Right renal cortex interstitium (tissue), 3 donors: ENCODE measurements at places on chromosomes 5 and 9. TPM values are rescaled to one million over a fixed set of nuclear protein-coding genes. Genes with fewer than 3 reads are reported as not detected.

DNA sequence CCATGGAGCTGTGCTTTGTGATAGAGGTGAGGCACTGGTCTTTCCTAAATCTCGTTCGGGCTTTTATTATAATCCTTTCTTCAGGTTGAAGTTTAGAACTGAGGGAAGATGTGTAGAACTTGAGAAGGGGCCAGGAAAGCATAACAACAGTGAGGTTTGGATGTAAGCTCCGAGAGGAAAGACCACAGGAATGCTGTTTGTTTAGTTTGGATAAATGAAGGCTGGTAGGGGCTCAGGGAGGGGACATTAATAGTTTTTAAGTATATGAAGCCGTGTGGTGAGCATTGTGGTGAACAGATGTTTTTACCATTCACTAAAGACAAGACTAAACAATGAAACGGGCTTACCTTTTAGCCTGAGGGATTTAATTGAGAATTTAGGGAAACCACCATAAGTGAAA, 130.8 kb downstream of the ARHGAP26 start:
- DNase-seq, result no peak

- no peak for DNase-seq
Measured at GRCh38 chr5:84725946-84726570, 341.4 kb upstream of the EDIL3 start.

GRCh38 chr5:32100230-32100629, 73.9 kb downstream of the GOLPH3 start:
- DNase-seq, result no peak

- DNase-seq, result no peak
Measured at GRCh38 chr9:34652602-34653000, 616 bp downstream of the IL11RA start.

DNA sequence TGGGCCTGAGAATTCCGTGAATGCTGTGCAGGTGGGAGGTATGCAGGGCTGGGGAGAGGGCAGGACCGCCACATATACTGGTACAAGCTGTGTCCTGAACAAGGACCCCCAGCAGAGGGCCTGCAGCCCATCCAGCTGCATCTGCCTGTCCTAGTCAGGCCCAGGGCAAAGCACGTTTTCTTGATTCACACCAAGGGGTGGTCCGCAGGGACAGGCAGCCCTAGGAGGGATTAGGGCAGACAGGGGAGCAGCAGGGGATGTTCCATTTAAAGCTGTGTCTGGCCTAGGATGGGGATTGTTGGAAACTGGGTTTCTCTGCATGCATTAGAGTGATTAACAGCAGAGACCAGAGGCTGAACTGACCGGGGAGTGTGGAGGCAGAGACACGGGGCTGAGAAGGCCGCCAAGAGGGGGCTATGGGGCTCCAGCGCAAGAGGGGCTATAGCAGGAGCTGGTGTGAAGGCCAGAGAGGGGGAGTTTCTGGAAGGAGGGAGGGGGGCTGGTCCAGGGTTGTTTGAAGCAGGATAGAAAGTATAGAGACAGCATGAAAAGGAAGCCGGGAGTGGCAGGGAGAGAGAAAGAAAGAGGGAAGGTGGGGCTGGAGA, 2.7 kb downstream of the GRM6 start:
- DNase-seq, result no peak

DNA sequence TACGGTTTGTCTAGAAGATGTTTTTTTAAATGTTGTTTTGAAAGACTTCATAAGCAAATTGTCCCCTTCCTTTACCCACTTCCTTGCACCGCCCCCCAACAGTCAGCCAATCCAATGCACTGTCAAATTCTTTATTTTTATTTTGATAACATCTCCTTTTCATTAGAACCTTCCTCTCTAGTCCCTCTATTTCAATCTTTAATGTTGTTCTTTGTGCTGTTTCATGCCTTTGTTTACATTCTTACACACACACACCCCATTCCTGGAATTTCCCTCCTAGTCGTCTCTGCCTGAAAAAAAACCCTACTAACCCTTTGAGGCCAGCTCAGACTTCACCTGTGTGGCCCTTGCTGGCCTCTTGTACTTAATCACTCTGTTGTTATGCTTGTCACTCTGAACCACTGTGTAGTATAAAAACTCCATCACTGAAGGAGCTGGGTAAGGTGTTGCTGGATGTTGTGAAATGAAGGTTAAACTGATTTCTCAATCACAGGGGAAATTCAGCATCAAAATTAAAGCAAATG, 133.4 kb downstream of the UGCG start:
- DNase-seq, result no peak

- no peak for DNase-seq
Measured at GRCh38 chr5:50740832-50741231, 74.4 kb downstream of the PARP8 start.

- DNase-seq, result no peak
Measured at GRCh38 chr9:90201766-90202165, 440.9 kb downstream of the DIRAS2 start.

DNA sequence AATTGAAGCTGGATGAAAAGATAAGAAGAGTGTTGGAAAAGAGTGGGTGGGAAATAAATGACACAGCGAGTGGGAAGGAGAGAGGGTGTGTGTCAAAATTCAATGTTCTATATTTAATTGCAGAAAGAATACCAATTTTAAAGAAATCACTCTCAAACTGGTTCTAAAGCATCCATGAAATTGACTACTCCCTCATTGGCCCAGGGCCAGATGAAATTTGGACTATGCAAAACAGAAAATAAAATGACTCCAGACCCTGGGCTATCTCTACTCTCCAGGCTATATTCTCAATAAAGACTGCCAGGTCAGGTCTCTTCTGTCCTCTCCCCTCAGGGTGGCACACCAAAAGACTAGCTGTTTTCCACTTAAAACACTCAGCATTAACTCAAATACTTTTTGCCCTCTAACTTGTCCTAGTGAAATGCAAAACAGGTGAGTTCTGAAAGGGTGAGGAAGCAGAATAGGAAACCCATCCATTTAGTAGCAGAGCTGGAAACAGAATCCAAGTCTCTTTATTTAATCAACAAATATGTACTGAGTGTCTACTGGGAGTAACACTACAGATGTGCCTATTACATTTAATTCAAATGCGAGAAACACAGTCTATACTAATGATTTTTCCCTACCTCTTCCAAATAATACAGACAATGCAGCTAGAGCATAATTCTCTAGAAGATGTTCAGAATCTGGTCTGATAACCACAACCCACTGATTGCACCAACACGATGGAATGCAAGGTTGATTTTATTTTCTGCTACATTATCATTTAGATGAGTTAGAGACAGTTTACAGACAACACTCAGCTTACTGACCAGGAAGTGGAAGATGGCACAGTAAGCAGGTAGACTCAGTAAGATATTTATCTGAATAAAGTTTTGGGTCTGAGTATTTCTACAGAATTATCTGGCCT, 42.1 kb downstream of the EFCAB9 start:
- no peak for DNase-seq

DNA sequence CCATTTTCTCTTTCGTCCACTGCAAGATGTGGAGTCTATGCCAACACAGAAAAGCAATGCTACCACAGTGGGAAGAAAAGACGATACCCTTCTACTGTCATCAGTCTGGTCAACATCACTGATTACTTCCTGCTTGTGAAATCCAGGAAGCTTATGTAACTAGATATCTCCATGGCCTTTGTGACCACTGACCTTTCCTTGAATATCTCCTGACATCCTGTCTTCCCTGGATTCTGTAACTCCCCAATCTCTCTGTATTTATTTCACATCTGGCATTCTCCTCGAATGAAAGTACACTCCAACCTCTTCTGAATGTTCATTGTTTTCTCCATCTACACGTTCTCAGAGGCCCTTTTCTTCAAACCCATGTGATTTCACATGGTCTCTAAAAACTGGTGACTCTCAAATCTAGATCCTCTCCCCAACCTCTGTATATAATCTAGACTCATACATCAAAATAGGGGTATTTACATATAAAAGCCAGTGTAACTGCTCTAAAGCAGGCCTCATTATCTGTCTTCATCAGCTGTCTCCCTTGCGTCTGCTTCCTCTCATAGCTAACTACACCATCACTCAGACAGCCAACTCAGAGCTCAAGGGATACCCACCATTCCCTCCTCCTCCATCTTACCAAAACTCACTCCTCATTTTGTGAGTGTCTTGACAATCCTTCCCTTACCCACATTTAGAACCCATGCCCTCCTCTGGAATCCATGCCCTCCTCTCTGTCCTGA, 156.8 kb downstream of the SEMA5A start:
- no peak for DNase-seq

GRCh38 chr5:103033696-103034095, 86.2 kb downstream of the GIN1 start:
- no peak for DNase-seq

DNA sequence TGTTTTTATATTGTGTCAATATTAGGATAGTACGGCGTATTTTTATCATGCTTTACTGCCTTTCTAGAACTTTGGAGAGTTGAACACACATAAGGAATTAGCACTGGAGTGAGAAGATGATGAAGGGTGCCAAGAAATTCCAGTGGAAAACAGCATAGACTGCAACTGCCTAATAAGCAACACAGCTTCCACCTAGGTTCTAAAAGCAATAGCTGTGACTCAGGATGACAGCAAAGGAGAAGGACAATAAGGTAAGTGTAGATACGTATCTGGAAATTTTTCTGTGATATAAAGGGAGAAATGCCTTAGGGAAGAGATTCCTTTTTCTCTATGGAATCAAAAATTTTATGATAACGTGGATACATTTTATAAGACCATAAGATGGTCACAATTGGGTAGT, 7.4 kb downstream of the PTPRD start:
- no peak for DNase-seq

GRCh38 chr5:81761270-81761669, 10.4 kb upstream of the SSBP2 start:
- no peak for DNase-seq

GRCh38 chr5:117568126-117568525, 993.5 kb upstream of the SEMA6A start:
- DNase-seq, result no peak

GRCh38 chr9:33498387-33498786, 24.7 kb upstream of the NOL6 start:
- no peak for DNase-seq

DNA sequence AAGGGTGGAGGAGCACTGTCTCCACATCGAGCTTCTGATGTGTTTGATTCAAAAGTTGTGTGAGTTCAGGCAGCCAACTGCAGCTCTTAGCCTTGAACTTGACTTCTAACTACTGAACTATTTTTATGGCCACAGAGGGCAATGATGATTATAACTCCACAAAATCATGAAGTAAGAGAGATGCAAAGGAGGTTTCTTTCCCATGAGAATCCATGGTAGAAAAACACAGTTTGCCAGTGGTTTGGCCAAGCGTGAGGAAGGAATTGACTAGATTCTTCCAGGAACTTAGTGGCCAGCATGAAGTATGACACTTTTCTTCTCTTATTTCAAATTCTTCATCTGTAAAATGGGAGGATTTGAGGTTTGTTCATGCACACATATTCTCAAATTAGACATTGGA, 43.2 kb downstream of the PAPPA start:
- no peak for DNase-seq

- no peak for DNase-seq
Measured at GRCh38 chr5:97119007-97119390, 23.4 kb downstream of the LIX1 start.

- DNase-seq, result no peak
Measured at GRCh38 chr9:96044401-96044800, 168.9 kb downstream of the ERCC6L2 start.

- DNase-seq, result no peak
Measured at GRCh38 chr9:126125577-126125976, 201.1 kb upstream of the MVB12B start.

DNA sequence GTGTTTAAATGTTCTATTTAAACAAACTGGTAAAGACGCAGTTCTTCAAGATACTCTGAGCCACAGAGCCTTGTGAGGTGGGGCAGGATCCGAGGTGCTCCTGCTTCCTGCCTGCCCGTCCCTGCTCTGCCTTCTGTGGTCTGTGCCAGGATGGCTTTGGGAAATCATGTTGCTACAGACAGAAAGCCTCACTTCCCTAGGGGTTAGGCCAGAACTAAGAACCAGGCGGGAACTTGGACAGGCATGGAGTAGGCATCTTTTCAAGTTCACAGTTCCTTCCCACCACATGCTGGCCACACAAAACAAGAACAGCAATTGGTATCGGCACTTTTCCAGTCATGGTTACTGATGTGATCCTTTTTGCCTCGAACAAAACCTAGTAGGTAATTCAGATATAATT, 67.7 kb upstream of the SPOCK1 start:
- DNase-seq, result no peak

- DNase-seq, result no peak
Measured at GRCh38 chr5:873328-873727, 19.3 kb downstream of the BRD9 start.

GRCh38 chr5:155826611-155827507, 500.1 kb upstream of the SGCD start:
- no peak for DNase-seq

- no peak for DNase-seq
Measured at GRCh38 chr5:100551183-100551582, 16.0 kb downstream of the FAM174A start.

- DNase-seq, result no peak
Measured at GRCh38 chr9:70049672-70050271, 6.1 kb downstream of the MAMDC2 start.

GRCh38 chr5:89067362-89067761, 184.4 kb upstream of the MEF2C start:
- no peak for DNase-seq

DNA sequence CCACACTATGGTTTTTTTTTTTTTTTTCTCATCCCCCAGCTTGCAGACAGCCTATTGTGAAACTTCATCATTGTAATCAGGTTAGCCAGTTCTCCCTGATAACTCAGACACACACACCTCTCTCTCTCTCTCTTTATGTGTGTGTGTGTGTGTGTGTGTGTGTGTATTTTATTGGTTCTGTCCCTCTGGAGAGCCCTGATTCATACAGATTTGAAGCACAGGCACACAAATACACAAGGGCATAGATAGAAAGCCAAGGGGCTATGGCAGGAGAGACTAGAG, 20.6 kb upstream of the VCAN start:
- DNase-seq, result no peak

DNA sequence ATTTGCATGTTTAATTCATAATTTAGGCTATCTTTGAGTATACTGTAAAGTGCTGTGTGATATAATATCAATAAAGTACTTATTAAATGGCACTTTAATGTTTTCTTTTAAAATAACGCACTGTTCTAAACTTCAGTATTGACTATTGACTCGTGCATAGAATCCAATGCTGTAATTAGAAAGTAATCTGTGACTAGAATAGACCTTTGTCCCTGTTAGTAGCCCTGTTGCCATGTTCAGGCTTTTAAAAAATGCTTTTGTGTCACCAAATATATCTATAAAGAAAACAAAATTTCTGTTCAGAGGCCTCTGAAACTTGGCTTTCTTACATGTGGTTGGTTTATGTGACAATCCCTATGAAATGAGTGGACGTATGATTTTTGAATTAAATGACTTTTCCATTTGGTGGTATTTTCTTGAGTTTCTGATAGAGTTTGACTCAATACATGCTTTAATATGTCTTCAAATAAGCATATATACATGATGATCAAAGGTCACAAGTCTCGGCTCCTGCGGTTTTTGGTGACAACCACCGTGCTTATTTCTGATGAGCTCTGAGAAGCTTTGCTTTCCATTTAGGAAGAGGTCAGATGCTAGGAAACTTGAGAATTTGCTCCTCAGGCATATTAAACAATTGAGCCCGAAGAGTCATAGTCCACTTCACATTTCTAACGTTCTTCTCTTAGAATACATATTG, 174.7 kb downstream of the NR3C1 start:
- no peak for DNase-seq

The GABBR2 gene
- 3.8 TPM for polyA plus RNA-seq

The GTF3C4 gene
- 27.6 TPM for polyA plus RNA-seq

The PCDHGA2 gene
- 6.0 TPM for polyA plus RNA-seq

The HCN1 gene
- polyA plus RNA-seq, result not detected

The SPINK4 gene
- polyA plus RNA-seq, result not detected
